ENCODE measurements at places on chromosomes 5 and 9.

DNA sequence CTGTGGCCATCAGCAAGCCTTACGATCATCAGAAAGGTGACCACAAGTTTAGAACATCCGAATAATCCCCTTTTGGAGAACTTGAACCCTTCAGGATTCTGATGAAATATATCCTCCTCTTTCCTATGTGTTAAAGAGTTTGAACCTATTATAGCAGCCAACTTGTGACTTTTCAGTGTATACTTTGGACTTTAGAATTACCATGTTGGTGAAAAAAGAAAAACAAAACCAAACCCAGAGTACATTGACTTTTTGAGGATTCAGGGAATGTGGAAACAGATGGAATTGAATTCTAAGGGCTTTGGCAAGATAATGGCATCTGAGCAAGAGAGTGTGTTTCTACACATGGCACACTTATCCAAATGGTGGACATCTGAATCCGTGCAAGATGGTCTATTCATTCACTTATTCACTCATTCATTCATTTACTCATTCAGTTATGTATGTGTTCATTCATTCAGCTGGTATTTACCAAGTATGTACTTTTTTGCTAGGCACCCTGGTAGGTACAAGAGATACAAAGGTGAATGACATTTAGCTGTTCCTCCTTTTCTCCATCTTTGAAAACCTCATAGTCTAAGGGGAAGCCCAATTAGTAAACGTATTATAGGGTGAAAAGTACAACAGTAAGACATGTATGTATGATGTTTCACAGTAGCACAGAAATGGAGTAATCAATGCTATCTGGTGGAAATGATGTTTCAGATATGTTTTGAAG lies 91.8 kb downstream of the PRDM6 start:
- DNase-seq, result no peak

- DNase-seq, result no peak
Measured at GRCh38 chr5:999032-999501, 9.5 kb upstream of the NKD2 start.

DNA sequence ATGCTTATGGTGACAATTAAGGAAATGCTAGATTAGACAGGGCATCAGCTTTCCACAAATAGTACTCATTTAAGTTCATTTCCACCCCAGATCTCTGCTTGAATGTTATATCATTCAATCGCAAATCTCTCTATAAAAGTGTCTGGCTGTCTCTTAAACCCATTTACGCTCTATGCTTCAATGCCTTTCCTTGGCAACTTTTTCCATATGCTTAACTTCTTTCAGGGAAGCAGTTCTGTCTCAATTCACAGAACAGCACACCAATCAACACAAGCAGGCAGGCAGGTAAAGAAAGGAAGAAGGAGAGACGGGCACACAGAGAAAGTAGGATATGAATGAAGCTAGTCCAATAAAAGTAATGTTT lies 243.1 kb downstream of the DENND1A start:
- no peak for DNase-seq

DNA sequence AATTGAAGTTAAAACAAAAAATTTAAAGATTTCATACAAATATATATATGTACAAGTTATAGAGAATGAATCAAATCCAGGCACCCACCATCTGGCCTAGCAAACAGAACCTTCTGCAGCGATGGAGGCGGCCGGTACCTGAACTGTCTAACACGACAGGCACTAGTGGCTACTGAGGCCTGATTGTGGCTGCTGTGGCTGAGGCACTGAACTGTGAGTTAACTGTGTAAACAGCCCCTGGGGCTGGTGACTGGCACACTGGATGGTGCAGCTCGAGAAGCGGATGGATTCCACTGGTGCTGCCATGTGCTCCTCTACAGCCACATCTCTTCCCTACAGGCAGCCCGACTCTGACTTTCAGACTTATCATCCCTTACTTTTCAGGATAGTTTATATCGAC lies 82.4 kb downstream of the RAPGEF1 start:
- DNase-seq, result no peak

GRCh38 chr5:132204371-132205135 lies 23.1 kb downstream of the P4HA2 start:
- DNase-seq, result no peak
